ENCODE measurements at places on chromosomes 1 and 21.

DNA sequence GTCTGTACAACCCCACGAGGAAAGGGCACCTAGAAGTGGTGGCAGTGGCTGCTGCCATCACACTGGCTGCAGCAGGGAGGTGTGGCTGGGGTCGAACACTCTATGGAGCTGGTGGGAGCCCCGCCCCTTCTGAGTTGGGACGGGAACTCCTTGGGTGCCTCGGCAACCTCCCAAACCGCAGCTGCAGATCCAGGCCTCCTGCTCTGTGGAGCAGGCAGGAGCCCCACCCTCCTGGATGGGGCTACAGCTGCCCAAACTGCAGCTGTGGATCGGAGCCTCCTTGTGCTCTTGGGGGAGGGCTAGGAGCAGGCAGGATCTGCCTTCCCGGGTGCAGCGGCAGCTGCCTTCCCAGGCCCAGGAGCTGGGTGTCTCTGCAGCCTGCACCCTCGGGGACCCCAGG is 38.9 kb upstream of the TARDBP start:
- DNase-seq, result no peak

- DNase-seq, result no peak
These were observed 6.7 kb downstream of the INTS3 start for GRCh38 chr1:153734396-153735089.

GRCh38 chr1:178727014-178727895 is 2.2 kb downstream of the RALGPS2 start:
- DNase-seq, result no peak

DNA sequence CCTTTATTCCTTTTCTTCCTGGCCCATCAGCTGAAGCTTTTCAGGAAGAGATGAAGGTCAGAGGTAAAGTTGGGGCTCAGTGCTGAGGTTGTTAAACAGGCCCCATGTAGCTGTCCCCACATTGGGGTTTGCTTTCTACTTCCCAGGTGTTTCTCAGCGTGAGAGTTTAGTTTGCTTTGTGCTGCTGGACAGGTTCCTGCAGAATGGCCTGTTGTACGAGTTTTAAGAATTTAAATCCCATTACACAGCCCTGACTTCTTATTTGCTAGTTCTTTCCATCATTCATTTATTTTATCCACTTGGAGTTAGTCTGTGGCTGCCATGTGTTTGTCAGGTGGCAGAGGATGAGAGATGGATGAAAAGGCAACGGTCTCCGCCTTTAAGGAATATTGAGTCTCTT is 19.2 kb downstream of the CTPS1 start:
- DNase-seq, result no peak

DNA sequence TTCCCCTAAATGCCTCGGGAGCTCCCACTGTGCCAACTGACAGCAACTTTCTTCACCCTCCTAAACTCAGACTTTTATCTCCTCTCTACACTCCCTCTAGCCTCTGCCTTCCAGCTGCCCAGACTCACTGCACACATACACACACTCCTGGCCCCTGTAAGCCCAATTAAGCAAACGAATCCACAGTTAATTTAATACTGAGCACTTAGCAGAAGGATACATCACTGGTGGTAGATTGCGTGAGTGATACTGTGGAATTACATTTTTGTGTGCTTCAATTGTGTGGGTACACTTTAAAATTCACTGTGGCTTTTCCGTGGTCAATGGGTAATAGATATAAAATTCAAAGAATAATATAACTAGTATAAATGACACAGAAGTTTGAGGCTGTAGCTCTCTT is 33.6 kb upstream of the GJB5 start:
- DNase-seq, result no peak

DNA sequence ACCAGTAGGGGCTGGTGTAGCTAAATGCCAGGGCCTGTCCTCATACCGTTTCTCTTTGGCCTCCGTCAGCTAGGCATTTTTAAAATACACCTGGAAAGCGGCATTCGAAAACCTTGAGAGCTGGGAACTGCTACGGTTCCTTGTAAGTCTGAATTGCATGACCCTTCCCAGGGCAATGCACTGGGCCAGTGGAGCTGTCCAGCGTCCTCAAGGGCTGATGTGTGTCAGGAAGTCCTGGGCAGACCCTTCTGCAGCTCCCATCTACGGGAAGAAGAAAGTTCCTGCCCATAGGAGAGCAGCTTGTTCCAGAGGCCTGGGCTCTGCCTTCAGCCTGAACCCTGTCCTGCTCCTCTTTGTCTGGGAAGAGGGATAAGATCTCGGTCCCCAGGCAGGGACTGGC is 34.1 kb downstream of the UBASH3A start:
- DNase-seq, result no peak

GRCh38 chr21:27572696-27573095 is 605.8 kb upstream of the ADAMTS5 start:
- no peak for DNase-seq

DNA sequence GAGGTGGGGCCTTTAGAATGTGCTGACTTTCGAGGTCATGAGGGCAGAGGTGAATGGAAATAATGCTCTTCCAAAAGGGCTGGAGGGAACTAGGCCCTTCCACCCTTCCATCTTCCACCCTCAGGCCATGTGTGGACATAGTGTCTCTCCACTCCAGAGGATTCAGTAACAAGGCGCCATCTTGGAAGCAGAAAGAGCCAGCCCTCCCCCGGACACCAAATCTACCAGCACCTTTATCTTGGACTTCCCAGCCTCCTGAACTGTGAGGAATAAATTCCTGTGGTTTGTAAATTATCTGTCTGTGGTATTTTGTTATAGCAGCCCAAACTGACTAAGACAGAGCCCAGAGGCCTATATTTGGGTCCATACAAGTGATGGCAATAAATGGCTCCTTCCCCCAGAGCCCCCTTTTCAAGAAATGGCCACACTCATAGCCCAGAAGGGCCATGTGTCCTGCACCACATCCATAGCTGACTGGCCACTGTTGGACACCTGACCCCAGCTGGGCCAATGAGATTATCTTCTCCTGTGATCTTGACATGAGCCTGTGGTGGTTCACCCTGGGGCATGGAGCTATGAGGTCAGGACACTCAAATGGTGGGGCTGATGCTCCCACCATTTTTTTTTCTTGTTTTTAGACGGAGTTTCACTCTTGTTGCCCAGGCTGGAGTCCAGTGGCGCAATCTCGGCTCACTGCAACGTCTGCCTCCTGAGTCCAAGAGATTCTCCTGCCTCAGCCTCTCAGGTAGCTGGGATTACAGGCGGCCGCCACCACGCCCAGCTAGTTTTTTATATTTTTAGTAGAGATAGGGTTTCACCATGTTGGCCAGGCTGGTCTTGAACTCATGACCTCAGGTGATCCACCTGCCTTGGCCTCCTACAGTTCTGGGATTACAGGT is 114.9 kb downstream of the RRAGC start:
- no peak for DNase-seq

DNA sequence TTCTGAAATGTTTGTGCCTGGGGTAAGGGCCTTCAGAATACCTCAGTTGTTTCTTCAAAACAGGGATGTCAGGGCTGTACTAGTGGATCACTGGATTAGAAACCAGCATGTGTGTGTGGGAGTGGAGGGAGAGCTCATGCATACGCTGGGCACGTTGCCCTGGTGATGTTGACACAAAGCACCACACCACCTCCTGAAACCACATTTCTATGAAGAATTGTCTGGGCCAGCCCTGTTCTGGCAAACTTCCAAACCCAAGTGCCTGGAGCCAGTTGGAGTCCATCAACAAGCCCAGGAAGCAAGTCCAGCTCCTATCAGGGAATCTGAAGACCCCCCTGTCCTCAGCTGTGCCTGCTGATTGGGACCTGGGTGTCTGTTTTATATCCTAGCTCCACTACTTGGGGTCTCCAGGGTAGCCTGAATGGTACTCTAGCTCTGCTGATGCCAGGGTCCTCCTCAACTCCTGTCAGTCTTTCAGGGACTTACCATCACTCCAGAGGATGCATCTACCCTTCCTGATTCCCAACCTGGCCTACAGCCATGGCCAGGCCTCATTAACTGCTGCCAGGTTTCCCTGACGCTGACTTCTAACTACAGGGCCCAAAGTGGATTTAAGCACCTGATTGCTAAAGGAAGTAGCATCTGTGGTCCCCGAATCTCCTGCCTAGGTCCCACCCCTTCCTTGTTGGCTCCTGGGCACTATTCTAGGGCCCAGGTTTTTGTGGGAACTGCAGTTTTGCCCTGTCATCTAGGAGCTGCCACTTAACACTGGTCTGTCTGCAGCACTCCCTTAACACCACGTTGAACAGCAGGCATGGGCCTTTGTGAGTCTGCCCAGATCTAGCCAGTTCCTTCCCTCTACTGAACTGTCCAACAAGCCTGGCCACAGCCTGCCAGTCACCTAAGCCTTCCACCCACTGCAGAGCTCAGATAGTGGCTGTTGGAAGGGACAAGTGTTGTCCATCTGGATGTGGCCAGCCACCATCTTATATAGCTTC is 45.5 kb downstream of the LPAR3 start:
- no peak for DNase-seq

GRCh38 chr1:150259758-150260669 is 2.4 kb downstream of the CA14 start:
- DNase-seq, result no peak

- no peak for DNase-seq
These were observed 1.1 kb downstream of the ETV3L start for GRCh38 chr1:157098519-157098918.

GRCh38 chr1:86822459-86822858 is 91.5 kb downstream of the SELENOF start:
- no peak for DNase-seq

DNA sequence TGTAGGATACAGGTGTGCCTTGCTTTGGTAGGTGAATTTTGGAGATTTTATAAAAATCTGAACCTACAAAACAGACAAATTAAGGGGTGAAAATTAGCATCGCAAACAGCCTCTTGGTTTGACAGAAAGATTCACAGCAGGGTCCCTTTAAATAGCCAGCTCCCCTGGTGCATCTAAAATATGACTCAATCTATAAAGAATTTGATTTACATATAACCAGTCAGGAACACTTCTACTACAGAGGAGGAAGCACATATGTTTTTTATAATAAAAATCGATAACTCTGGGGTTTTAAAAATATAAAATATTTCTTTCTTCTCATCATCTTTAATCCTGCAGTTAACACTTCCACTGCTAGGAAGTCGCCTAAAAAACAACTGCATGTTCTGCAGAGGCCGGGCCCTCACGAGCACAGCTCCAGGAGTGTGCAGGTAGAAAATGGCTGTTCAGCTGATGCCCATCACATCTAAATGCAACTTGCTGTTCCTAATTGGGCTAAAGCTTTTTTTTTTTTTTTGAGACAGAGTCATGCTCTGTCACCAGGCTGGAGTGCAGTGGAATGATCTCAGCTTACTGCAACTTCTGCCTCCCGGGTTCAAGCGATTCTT is 203.4 kb downstream of the HS2ST1 start:
- no peak for DNase-seq

GRCh38 chr1:67393737-67394136 is 36.5 kb downstream of the SERBP1 start:
- no peak for DNase-seq

- no peak for DNase-seq
These were observed 1293.4 kb upstream of the NCAM2 start for GRCh38 chr21:19704832-19705231.

DNA sequence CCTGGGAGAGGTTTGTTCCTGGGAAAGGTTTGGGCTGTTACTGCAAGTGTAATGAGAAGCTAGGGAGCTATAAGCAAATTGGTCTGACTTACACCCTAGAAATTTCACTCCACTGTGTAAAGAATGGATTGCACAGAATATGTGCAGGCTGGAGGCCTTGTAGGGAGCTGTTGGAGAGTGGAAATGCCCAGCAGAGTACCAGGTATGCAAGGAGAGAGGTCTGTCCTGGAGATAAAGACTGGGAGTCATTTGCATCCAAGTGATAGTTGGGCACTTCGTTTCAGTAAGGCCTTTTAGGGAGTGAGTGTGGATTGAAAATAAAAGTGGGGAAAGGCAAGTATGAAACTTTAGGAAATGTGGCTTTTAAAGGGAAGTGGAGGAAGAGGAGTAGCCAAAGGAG is 75.8 kb downstream of the CACNA1E start:
- DNase-seq, result no peak

DNA sequence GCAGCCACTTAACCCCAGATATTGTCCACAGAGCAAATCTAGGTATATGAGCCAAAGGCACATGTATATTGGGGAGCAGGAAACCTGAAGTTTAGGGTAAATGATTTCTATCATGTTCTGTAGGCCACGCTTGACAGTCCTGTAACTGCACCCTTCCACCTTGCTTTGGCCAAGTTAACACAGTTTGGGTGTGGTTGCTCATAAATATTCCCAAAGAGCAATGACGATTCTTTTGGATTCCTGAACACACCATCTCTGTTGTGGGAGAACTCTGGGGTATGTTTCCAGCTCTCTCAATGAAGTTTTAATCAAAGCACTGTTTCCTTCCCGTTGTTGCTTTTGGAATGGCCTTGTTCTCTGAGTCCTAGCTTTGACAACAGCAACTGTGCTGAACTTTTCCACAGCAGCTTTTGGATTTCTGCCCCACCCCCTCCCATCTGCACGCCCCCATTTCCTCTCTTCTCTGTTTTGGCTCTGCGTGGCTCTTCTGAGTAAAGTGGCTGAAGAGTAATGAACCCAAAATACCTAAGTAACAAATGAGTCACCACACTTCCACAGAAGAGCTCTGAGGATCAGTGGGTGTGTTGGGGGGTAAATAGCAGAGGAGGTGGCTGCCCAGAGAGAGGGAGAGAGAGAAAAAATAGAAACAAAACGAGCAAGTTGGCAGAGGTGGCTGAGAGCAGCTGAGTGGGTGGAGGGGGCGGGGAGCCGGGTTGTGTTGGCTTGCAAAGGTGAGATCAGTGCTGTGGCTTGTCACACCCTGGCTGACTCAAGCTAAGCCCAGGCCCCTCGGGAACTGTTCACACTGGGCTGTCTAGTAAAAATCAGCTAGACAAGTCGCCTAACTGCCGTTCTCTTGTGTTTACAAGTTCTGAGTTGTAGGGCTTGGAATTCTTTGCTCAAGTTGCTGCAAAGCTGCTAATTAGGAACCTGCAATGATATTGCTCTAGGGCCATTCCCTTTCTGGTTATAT is 26.9 kb upstream of the RAP1A start:
- DNase-seq, result no peak

GRCh38 chr1:235984041-235984825 is 80.7 kb downstream of the NID1 start:
- DNase-seq, result no peak

GRCh38 chr1:73500154-73500553 is 697.8 kb downstream of the LRRIQ3 start:
- no peak for DNase-seq

GRCh38 chr1:244060117-244060516 is 9.0 kb downstream of the ZBTB18 start:
- no peak for DNase-seq

DNA sequence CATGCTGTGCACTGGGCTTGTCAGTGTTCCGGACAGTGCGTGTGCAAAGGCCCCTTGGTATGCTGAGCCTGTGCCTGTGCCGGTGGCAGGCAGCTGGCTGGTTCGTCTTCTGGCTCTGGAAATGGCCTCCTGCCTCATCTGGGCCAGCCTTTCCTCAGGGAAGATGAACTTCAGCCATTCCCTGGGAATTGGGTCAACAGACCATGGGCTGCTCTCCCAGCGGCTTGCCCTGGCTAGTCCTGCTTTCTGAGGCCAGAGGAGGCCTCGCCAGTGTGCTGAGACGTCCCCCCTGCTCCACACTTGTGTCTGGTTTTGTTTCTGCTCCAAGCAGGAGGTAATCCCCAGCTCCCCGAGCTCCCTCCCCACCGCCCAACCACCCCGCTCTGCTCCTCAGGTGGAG is 32.6 kb upstream of the RD3 start:
- no peak for DNase-seq

- no peak for DNase-seq
These were observed 149.0 kb upstream of the RAB4A start for GRCh38 chr1:229121845-229122436.

GRCh38 chr1:4960782-4961475 is 306.5 kb downstream of the AJAP1 start:
- no peak for DNase-seq

GRCh38 chr1:14421295-14421976 is 177.0 kb upstream of the KAZN start:
- DNase-seq, result no peak
